ENCODE measurements at places on chromosomes 12 and 14.

DNA sequence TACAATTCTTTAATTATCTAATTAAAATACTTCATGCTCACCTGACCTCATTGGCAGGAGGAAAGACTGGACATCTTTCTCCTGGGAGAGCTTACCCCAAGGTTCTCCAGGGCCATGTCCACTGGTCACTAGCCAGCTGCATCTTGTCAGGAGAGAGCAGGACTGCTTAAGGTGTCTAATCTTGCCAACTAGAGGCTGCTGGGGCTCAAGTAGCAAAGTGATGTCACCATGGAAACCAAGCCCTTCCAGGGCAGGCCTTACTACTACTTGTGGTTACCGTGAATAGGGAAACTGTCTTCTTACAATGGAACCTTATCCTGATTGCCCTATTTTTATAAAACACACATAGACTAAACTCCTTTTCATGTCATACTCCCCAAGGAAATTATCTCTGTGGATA is 376.4 kb downstream of the SNAPC1 start:
- DNase-seq, result no peak

GRCh38 chr12:55906056-55906455 is 21.6 kb downstream of the PYM1 start:
- DNase-seq, result no peak

DNA sequence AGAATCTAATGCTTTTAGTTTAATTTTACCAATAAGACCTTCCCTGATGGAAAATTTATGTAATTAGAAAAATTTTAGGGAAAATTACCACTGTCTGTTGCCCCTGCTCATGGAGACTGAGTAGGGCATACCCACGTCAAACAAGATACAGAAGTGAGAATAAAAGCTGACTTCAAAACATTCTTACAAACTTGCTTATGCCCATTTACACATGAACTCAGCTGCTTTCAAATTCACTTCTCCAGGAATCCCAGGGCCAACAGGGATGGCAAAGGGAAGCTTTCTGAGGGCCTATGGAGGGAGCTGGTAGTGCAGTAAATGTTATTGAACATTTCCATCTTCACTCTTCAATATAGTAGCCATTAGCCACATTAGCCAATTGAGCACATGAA is 4.8 kb upstream of the NINJ2 start:
- DNase-seq, result no peak

- DNase-seq, result no peak
These were observed 6.5 kb downstream of the NFE2 start for GRCh38 chr12:54294152-54294952.

DNA sequence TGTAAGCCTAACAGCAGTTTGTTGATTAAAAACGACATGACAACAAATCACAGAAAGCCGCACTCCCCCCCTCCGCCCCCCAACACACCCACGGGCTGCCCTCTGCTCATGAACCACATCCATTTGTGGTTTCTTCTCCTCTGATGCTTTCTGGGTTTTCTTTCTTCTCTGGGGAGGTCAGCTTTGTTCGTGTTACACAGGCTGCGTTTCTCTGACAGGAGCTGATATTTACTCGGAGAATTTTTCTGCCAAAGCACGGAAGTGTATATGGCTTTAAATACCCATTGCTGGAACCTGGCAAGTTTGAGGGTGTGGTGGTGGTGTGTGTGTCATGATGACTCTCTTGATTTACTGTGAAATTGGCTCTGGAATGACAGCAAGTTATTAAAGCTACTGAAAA is 883.7 kb upstream of the TMEM132C start:
- DNase-seq, result no peak

GRCh38 chr12:3416670-3417069 is 74.3 kb upstream of the PRMT8 start:
- no peak for DNase-seq

GRCh38 chr14:50631408-50631821 is 36.7 kb downstream of the SAV1 start:
- no peak for DNase-seq

DNA sequence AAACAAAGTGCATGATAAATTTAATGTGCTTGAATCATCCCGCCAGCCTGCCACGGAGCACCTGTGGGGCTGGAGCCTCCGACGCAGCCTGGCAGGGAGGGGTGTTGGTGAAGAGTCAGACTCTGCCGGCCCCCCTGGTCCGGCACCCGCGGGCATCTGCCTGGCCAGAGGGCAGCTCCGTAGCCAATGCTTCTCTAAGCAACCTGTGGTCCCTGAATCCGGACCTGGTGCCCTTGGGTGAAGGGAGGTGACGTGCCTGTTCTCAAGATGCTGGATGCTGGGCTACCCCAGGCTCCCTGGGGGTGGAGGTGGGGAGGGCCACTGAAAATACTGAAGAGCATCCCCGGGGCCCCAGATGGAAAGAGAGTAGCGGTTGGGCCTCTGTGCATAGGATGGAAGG is 158.6 kb upstream of the C14orf180 start:
- DNase-seq, result no peak

DNA sequence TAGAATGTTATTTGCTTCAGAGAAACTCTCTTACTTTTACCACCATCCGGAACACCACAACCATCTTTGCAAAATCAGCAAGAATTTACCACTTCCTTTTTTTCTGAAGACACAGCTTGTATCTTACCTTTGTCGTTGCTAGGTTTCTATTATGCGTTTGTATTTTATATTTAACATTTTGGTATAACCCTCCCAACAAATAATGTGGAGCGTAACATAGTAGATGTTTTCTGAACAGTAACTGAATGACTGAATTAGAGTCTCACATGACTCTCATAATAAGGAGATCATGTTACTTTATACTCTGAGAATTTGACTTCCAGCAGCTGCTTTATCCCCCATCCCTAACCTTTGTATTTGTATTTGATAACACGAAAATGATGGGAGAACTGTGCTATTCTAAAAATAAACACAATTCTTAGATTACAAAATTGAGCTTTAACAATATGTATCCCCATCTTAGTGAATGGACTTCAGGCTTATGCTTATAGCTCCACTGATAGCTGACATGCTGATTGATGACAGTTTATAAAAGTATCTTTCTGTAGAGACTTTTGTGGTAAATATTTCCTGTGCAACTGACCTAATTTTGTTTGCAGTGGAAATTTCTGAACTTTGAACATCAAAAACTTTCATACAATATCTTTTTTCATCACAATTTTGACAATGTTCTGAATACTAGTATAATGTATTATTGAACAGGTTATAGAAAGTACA is 7.9 kb upstream of the KLRB1 start:
- DNase-seq, result no peak

- no peak for DNase-seq
These were observed 84.9 kb upstream of the TRAF3 start for GRCh38 chr14:102692334-102692733.

Data from amniotic stem cell (primary cell).